Left lung (tissue), 14 donors: ENCODE measurements at places on chromosomes 16 and 17. TPM values are rescaled to one million over a fixed set of nuclear protein-coding genes. Genes with fewer than 3 reads are reported as not detected.

DNA sequence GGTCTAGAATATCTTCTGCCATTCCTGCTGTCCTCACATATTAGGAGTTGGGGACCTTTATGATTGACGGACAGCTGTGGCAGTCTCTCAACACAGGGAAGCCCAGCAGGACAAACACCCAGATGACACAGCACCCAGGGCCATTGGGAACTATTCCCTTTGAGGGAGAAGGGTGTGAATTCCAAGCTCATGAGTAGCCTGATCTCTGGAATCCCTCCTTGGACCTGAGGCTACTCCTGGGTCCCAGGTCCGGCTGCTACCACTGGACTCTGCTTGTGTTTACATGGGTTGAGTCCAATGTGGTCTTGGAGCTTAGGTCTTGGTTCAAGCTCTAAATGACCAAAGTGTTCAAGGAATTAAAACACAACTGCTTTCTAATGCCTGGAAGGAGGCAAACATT, 78.9 kb downstream of the SLC6A2 start:
- no peak for DNase-seq

Gene TMEM208
- polyA plus RNA-seq, result 25.4 TPM

GRCh38 chr16:49598383-49599170, 225.0 kb downstream of the C16orf78 start:
- DNase-seq, result no peak

Gene ERN2
- 0.35 TPM for polyA plus RNA-seq

GRCh38 chr17:9677411-9677810, 32.1 kb downstream of the USP43 start:
- no peak for DNase-seq
